ENCODE measurements at places on chromosomes 6 and 20.

DNA sequence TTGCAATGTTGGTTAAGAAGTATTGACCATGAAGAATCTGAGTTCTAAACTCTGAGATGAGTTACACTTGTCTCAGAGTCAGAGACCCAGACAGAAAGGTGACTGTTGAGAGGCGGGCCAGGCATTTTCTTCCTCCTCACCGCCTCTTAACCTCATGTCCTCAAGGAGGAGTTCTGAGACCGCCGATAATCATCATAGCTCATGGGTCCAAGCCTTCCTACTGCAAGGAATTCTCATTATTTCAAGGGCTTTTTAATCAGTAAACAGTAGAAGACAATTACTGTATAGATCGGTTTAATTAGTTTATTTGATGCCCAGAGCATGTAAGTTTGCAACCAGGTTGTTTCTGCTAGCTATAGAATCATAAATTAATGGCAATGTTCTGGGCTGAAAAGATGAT is 382.4 kb upstream of the MMS22L start:
- no peak for DNase-seq

DNA sequence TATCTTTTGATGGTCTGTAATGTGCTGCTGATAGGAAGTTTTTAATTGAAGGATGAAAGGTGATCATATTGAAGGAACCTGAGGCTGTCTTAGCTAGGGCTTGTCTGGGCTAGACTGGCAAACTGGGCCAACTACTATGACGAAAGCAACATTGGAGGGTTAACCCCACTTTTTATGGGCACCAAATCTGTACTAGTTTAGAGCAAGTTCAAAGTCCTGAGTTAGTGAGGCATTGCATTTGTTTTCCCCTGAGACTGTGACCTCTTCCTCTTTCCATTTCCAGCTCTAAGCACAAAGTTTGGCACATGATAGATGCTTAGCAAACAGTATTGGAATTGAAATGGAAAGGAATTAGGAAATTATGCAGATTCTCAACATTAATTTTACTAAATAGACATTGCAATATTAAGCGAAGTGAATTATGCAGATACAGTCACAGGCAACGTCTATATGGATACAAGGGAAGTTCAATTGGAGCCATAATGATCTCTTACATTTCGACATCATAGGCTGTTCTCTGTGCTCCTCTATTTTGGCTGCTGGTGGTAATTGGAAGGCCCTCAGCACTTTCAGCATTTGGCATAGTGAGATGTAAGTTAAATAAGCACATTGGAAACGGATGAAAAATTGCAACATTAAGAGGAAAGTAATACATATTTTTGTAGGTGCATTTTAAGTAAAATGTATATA is 22.2 kb downstream of the CEP57L1 start:
- DNase-seq = peak; percentile 75

DNA sequence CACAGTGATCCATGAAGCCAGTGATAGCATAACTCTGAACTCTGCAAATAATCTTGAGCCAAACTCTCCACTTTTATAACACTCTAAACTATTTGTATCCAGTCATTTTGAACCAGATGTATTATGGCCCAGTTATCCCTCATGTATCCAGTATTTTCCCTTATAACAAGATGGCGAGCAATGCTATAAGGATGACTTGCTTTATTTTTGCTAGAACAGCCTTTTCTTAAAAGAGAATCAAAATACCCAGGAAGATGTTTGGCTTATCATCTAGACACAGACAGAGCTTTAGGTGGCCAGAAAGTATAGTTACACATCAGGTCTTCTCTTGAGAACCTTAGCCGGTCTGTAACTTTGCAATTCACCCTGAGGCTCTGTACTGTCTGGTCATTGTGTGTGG is 81.0 kb downstream of the DOK5 start:
- no peak for DNase-seq

- no peak for DNase-seq
These were observed 198.2 kb downstream of the WDR27 start for GRCh38 chr6:169503422-169504152.

DNA sequence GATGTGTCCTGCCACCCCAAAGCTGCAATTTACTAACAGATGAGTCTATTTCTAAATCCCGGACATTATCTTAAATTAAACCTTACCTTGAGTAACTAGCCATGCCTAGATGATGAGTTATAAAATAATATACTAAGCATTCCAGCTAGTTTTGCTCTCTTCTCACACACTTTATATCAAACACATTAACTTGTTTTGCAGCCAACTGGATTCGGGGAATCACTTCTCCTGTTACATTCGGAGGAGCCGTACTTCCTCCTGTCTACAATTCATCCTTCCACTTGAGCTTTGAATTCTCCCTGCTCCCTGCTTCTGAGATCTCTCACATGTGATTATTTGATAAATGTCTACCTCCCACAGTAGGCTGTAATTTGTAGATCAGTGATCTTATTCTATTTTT is 420.1 kb downstream of the GJA1 start:
- DNase-seq = no peak

- DNase-seq = no peak
These were observed 600.6 kb upstream of the CHD6 start for GRCh38 chr20:42218621-42219374.

DNA sequence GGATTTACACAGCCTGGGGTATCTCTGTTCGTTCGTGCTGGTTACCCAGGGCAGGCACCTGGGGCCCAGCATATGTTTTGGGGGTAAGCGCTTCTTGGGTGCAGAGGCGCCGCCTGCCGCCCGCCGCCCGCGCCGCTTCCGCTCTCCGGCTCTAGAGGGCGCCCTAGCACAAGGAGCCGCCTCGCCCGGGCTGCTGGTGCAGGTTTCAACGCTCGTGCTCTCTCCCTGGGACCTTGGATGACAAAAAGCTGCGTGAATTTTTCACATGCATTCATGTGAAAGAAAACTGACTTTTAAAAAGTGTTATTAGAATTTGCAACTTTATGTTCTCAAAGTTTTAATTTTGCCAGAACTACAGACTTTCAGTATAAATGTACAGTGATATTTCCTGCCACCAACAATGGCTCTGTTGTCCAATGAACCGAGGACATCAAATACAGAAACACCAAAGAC is 32.5 kb downstream of the PRR18 start:
- peak; percentile 51 for DNase-seq

DNA sequence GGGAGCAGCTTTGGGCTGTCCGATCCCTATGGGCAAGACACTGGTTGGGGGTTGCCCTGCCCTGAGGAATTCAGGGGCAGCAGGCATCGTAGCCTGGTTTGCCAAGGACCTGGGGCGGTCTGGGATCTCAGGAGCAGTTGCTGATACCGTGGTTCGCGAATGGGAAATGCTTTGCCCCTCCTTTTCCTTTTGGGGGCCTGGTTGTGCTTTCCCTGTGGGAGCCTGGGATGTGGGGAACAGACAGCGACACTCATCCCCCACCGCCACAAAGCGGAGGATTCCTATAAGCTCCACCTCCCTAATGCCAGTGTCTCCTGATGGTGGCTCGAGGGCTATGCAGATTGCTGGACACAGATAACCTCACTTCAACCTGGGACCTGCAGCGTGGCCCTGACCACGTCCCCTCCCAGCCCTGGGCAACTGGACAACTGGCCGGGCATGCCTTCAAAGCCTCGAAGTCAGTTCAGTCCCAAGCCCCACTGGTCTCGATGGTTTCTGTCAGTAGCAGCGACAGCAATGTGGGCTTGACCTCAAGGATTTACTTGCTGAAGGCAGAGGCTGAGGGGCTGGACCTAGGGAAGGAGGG is 3.3 kb downstream of the CEBPB start:
- no peak for DNase-seq

- DNase-seq = no peak
These were observed 5.2 kb downstream of the AP5S1 start for GRCh38 chr20:3825526-3825925.

DNA sequence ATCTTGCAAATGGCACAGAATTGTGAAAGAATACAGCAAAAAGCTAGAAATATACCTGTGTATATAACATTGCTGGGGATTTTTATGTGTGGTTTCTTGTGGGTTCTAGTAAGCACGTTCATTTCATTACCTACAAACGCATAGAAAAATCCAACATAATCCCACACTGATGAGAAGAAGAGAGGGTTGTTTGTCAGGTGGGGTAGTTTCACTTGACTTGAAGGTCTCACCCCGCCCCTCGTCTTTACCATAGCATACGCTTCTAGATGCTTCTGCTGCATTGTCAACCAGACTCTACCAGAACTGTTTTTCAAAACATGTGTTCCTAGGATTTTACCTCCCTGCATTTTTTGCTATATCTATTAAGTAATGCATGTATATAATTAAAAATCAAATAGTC is 284.1 kb upstream of the TAB2 start:
- DNase-seq = no peak

DNA sequence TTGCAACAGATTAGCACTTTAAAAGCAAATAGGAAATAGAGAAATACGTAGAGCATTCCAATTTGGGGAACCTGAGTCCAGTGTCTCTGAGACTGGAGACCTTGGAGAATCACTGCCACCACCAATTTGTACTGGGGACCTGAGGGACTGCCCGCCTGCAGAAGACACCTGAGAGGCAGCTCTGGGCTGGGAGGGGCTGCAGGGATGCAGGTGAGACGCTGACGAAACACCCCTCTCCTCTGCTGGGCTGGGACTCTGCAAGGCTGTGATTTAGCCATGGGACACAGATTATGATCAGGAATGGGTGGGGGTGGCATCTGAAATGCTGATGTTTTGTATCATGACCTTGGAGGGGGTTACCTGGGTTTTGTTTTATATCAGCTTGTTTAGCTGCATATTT is 7.0 kb upstream of the APMAP start:
- no peak for DNase-seq

GRCh38 chr6:43768983-43769525 is 957 bp upstream of the VEGFA start:
- DNase-seq = no peak

- no peak for DNase-seq
These were observed at the start of gene CCHCR1 for GRCh38 chr6:31157513-31158139. CCHCR1 (minus strand) TSS chr6:31157802; CDS start chr6:31157600, 202 bp downstream.

DNA sequence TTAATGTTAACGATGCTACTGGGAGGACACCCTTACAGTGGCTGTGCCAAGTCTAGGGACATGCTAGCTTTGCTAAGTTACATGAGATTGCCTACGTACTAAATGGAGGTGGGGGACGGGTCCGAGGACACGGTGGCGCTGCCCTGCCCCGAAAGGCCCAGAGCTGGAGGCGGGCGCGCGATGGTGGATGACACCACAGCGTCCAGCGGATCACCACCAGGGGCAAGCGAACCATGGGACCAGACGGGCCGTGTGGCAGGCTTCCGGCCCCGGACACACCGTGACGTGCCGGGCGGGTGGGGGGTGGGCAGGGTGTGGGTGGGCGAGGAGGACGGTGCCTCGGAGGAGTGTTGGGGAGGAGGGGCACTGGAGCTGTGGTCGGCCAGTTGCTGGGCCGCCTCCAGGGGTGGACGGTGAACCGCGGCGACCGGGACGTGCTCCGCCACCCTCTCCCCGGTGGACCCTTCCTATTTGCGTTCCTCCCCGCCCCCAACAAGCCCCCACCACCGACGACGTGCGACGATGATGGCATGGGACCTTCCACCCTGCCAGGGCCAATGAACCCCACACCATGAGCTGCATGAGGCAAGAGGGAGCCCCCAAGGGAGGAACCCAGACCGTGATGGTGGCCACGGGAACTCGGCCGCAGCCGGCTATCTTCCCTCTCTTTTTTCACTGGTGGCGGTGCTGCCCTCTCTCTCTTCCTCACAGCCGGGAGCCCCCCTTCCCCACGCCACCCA is 773.3 kb upstream of the DEFB115 start:
- DNase-seq = no peak

GRCh38 chr20:63773571-63774241 is 34.1 kb downstream of the SLC2A4RG start:
- no peak for DNase-seq

DNA sequence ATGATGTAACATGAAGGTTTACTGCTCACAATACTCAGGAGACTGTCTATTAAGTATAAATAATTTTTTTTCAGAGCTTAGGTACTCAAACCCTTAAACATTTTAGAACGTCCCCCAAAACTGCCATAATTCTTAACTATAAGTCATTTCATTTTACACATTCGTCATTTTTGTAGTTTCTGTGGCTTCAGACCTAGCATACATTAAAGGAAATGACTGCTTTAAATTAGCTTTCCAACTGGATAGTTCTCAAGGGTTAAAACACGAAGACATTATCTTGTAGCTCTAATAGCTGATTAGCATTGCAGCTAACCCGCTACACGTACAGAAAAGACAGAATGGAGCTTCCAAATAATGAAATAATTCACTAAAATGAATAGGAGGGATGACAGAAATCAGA is 24.9 kb upstream of the PLN start:
- no peak for DNase-seq

- DNase-seq = no peak
These were observed 1.7 kb downstream of the STXBP5 start for GRCh38 chr6:147205690-147206600.

GRCh38 chr6:23320471-23321015 is 751.2 kb downstream of the HDGFL1 start:
- DNase-seq = no peak

DNA sequence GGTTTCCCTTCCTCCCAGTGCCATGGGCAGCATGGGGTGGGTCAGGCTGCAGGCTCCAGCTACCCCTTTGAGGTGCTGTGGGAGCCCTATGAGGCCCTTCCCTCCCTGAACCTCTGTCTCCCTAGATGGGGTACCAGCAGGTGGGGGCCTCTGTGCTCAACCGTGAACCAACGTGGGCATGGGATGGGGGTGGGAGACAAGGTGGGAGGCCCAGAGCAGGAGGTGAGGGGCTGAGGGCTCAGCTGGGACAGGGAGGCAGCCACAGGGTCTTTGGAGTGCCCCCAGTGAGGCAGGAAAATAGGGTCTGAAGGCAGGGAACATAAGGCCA is 33.3 kb downstream of the SUN5 start:
- no peak for DNase-seq

GRCh38 chr20:45612314-45612713 is 17.2 kb upstream of the WFDC10A start:
- DNase-seq = peak; percentile 43

- DNase-seq = no peak
These were observed 5.0 kb downstream of the CEBPB start for GRCh38 chr20:50195524-50196120.

DNA sequence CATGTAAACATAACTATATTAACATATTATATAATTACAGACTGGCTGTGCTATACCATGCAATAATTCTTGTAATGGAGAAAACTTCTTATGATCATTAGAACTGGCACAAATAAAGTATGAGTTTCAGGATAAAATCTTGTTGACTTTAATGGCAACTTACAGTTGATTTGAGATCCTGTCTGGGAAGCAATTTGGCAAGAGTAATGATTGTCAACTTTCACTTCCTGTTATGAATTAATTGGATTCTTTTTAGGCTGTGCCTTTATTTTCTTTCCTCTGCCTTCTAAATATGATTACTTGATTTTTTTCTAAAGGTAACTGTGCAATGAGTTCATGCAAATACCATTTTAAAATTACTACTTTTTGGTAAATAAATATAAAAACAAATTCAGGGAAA is 158.1 kb upstream of the B3GAT2 start:
- peak; percentile 40 for DNase-seq

GRCh38 chr6:149014631-149015534 is 268.1 kb downstream of the UST start:
- no peak for DNase-seq

All from MV-4-11 (cell line).